Nasal cavity respiratory epithelium epithelial cell of viscerocranial mucosa (primary cell): ENCODE measurements at places on chromosomes 7 and 10. TPM values are rescaled to one million over a fixed set of nuclear protein-coding genes. Genes with fewer than 3 reads are reported as not detected.

Gene HOXA7
- total RNA-seq, result not detected in 2 replicates

Gene MALRD1
- not detected in 2 replicates for total RNA-seq

Gene FGF8
- 0.68 TPM in 1 of 2 replicates, not detected in the other for total RNA-seq

Gene EPDR1
- 0.34 and 13.3 TPM in 2 replicates for total RNA-seq

Gene MARVELD1
- total RNA-seq, result 2.4 and 7.5 TPM in 2 replicates

Gene MSMB
- 0.34 and 21.0 TPM in 2 replicates for total RNA-seq

Gene MGMT
- total RNA-seq, result 8.5 and 15.8 TPM in 2 replicates

Gene SPRN
- total RNA-seq, result not detected in 2 replicates

Gene MMP21
- not detected in 2 replicates for total RNA-seq

Gene SNCG
- total RNA-seq, result 5.3 and 9.9 TPM in 2 replicates

Gene TMEM178B
- 0.07 and 0.34 TPM in 2 replicates for total RNA-seq

Gene HOXA2
- not detected in 2 replicates for total RNA-seq

Gene CPXM2
- 0.07 TPM in 1 of 2 replicates, not detected in the other for total RNA-seq

Gene TCAF2
- total RNA-seq, result 0.34 and 4.5 TPM in 2 replicates

Gene FRAT1
- 0.68 and 1.1 TPM in 2 replicates for total RNA-seq

Gene PPP2R2D
- total RNA-seq, result 35.5 and 47.8 TPM in 2 replicates

Gene RNF148
- under 0.01 and 0.21 TPM in 2 replicates for total RNA-seq

Gene IFIT1
- 3.4 and 7.2 TPM in 2 replicates for total RNA-seq

Gene GPR22
- total RNA-seq, result not detected in 2 replicates

Gene CDNF
- 1.2 and 1.4 TPM in 2 replicates for total RNA-seq

Gene LHFPL3
- not detected in 2 replicates for total RNA-seq

Gene FLNC
- 0.93 and 1.0 TPM in 2 replicates for total RNA-seq

Gene ALOX5
- total RNA-seq, result under 0.01 and 5.6 TPM in 2 replicates

Gene SFTPA1
- not detected in 2 replicates for total RNA-seq

Gene CUZD1
- total RNA-seq, result 0.34 and 0.93 TPM in 2 replicates

Gene KIAA1217
- total RNA-seq, result 5.5 and 40.4 TPM in 2 replicates

Gene LGI1
- not detected in 2 replicates for total RNA-seq

Gene NSUN6
- 16.8 and 19.8 TPM in 2 replicates for total RNA-seq

Gene NXPH1
- total RNA-seq, result not detected in 2 replicates

Gene ZNF117
- 2.4 and 31.0 TPM in 2 replicates for total RNA-seq

Gene SH2D4B
- total RNA-seq, result under 0.01 and 0.07 TPM in 2 replicates

Gene SPDYE2B
- total RNA-seq, result not detected in 2 replicates

Gene INMT
- total RNA-seq, result not detected in 2 replicates

Gene STRIP2
- total RNA-seq, result 9.6 and 26.7 TPM in 2 replicates

Gene ITPRID1
- total RNA-seq, result not detected in 2 replicates

Gene CFAP58
- 0.34 and 0.36 TPM in 2 replicates for total RNA-seq

Gene ATG9B
- total RNA-seq, result 1.00 and 1.7 TPM in 2 replicates

Gene AZGP1
- 1.0 and 1.3 TPM in 2 replicates for total RNA-seq

Gene CCL24
- 0.43 TPM in 1 of 2 replicates, not detected in the other for total RNA-seq

Gene ST8SIA6
- total RNA-seq, result 0.85 and 1.4 TPM in 2 replicates

Gene FZD1
- total RNA-seq, result 2.4 and 7.2 TPM in 2 replicates

Gene NRP1
- 15.0 and 66.1 TPM in 2 replicates for total RNA-seq

Gene HOXA6
- total RNA-seq, result not detected in 2 replicates

Gene AOC1
- total RNA-seq, result 0.34 TPM in 1 of 2 replicates, not detected in the other

Gene CNTNAP2
- 2.1 and 21.0 TPM in 2 replicates for total RNA-seq

Gene NODAL
- 0.07 TPM in 1 of 2 replicates, not detected in the other for total RNA-seq

Gene PSTK
- total RNA-seq, result 4.5 and 7.5 TPM in 2 replicates

Gene NRCAM
- 7.2 and 49.5 TPM in 2 replicates for total RNA-seq

Gene WNT8B
- not detected in 2 replicates for total RNA-seq

Gene ASB15
- not detected in 2 replicates for total RNA-seq

Gene CCDC136
- under 0.01 and 0.28 TPM in 2 replicates for total RNA-seq

Gene PLPP4
- 0.34 and 0.93 TPM in 2 replicates for total RNA-seq

Gene UCMA
- not detected in 2 replicates for total RNA-seq

Gene NPSR1
- not detected in 2 replicates for total RNA-seq

Gene ITGA8
- not detected in 2 replicates for total RNA-seq

Gene KIF20B
- 2.7 and 3.4 TPM in 2 replicates for total RNA-seq
